ENCODE measurements at places on chromosomes 1 and 21.

DNA sequence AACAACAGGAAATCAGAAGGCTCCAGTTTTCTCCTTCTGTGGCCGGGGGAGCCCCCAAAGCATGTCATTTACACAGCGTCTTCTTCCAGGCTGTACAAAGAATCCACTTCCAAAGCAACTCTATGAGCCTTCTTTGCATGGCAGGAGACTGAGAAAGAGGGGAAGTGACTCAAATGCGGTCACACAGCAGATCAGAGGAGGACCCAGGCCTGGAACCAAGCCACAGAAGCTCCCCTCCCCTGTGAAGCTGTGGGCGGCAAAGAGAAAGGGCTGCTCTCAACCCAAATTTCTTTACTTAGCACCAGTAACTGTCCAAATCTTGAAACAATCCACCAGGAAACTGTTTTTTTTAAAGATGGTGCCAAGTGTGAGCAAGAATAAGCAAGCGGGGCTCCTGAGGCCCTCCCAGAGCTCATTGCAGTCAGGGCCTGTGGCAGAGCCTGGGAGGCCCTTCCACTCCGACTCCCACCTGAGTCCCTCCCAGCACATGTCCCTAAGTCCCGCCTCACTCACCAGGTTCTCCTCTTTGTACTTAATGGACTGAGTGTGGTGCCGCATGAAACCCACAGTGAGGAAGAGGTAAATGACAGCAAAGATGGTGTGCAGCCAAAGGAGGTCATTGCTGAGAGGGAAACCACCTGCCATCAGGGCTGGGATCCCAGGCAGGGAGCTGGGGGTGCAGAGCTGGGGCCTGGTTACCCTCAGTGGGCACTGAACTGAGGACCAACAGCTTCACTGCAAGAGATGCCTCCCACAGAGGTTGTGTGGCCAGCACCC is 15.9 kb downstream of the TMEM63A start:
- peak; percentile 88 for DNase-seq

- DNase-seq = no peak
These were observed 88.8 kb upstream of the ZBTB40 start for GRCh38 chr1:22362626-22363402.

DNA sequence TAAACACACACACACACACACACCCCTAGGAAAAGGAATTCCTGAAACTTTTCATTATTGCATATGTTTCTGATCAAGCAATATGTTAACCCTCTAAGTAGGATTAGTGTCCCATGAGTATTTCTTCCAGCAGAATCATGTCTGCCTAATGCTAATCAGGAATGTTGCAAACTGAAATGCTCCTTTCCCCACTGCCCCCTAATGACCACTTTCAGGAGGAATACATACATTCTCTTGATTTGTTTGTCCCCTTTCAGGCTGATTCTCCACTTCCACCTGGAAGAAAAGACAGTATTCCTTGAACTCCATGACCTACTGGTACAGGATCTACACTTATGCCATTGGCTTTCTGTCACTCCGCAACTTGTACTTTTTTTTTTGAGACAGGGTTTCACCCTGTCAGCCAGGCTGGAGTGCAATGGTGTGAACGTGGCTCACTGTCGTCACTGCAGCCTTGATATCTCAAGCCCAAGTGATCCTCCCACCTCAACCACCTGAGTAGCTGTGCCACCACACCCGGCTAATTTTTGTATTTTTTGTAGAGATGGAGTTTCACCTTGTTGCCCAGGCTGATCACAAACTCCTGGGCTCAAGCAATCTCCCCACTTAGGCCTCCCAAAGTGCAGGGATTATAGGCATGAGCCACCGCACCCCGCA is 56.7 kb downstream of the LRIG2 start:
- DNase-seq = no peak

- DNase-seq = no peak
These were observed 34.4 kb downstream of the HSD3B1 start for GRCh38 chr1:119541389-119541788.
